Body of pancreas (tissue), 4 donors: ENCODE measurements at places on chromosomes 16 and 17.

GRCh38 chr16:81316176-81316496 is 1.4 kb downstream of the GAN start:
- no peak for DNase-seq
- no peaks in the 10 kb centered on the region for H3K36me3 ChIP-seq
- H3K4me1 ChIP-seq = peaks cover 14% of the 10 kb centered on the region
- no peak overlapping the region for H3K27ac ChIP-seq
- H3K4me3 ChIP-seq = no peak overlapping the region
- H3K27me3 ChIP-seq = no peaks in the 10 kb centered on the region

DNA sequence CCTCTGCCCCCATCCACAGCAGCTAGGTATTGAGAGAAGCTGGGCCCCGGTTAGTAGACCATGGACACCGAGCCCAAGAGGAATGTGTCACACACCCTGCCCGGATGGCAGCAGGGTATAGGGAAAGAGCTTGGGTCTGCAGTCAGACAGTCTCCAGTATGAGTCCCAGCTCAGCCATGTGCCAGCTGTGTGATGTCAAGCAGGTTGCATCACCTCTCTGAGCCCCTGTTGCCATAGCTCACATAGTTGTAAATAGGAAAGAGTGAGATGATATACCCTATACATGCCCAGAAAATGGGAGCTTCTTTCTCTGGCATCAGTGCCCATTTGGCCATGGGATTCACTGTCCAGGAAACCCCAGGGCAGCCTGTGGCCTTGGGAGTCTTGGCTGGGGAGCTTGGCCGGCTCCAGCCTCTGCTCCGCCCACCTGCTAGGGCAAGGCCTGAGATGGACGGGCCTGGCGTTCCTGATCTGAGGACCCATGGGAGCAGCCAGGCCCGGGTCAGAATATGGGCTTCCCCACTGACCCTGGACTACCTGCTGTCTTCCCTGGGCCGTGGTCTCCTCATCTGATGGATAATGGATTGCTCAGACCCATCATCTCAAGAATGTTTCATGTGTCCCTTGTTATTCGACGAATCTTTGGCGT is 13.2 kb downstream of the CD300LG start:
- no peak overlapping the region for H3K4me3 ChIP-seq
- no peak for DNase-seq
- H3K27me3 ChIP-seq = no peaks in the 10 kb centered on the region

DNA sequence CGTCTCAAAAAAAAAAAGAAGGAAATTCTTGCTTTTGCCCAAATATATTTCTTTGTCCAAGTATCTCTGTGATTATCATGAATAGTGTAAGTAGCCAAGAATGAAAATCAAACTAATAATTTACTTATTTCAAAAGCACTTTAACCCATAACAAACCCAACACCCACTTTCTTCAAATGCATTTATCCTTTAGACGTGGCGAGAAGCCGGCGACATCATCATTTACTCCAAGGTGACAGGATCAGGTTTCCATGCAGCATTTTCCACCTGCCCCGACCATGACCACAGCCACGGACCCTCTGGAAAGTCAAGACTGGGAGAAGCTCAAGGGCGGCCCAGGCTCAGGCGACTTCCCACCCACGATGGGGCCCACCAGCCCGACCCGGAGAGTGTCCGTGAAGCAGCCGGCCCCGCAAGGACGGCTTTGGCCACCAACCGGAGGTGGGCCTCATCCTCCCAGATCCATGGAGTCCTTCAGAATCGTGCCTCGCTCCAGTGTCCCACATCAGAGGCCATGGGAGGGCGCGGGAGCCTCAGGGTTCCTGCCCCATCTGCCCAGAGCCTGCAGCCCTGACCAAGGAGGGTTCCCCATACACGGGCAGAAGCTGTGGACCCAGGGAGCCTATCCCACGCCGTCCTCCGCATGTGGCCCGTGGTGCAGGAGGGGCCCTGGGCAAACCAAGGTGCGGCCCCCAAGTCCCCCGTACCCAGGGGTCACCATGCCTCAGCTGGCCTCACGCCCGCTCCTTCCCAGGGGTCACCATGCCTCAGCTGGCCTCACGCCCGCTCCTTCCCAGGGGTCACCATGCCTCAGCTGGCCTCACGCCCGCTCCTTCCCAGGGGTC is 18.7 kb downstream of the UTS2R start:
- peaks cover 16% of the 10 kb centered on the region for H3K4me1 ChIP-seq
- no peak overlapping the region for H3K27ac ChIP-seq
- H3K36me3 ChIP-seq = no peaks in the 10 kb centered on the region
- no peak overlapping the region for H3K4me3 ChIP-seq

DNA sequence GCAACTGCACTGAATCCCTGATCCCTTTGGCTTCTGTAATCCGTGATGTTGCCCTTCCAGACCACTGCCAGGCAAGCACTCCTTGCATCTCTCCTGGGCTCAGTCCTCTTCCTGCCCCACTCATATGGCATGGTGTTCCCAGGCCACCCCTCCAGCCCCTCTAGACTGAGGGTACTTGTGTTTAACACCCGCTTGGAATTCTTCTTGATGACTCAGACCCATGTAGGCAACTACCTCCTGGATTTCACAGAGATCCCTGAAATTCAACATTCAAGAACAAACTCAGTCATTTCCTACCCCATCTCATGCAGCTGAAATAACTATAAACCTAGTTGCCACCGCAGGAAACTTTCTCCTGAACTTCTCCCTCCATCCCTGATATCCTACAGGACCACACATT is 541.9 kb upstream of the CDH11 start:
- no peaks in the 10 kb centered on the region for H3K4me1 ChIP-seq
- H3K4me3 ChIP-seq = no peak overlapping the region
- no peak overlapping the region for H3K27ac ChIP-seq

DNA sequence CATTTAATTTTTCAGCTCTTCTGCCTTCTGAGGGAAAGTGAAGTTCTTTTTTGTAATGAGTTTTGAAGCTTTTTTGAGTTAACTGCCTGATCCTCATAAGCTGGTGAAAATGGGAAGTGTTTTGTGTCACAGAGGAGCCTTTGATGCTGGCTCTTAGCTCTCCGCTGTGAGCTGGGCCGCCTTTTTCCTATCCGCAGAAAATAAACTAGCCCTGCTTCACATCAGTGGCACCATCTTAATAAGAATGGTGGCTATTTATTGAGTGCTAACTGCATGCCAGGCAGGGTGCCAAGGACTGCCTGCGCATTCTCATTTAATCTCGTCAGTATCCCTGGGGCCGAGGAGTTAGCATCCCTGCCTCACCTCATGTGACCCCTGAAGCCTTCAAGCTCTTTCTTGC is 309.0 kb downstream of the CPPED1 start:
- no peaks in the 10 kb centered on the region for H3K27me3 ChIP-seq
- peaks cover 6% of the 10 kb centered on the region for H3K4me1 ChIP-seq
- no peaks in the 10 kb centered on the region for H3K36me3 ChIP-seq
- H3K27ac ChIP-seq = no peak overlapping the region
- DNase-seq = no peak

- H3K27me3 ChIP-seq = no peaks in the 10 kb centered on the region
- no peak overlapping the region for H3K27ac ChIP-seq
- DNase-seq = no peak
- no peaks in the 10 kb centered on the region for H3K4me1 ChIP-seq
These were observed 52.0 kb upstream of the CLEC3A start for GRCh38 chr16:77970371-77970770.

GRCh38 chr16:50709061-50709684 is 15.8 kb downstream of the NOD2 start:
- peak; percentile 33 for DNase-seq
- H3K4me3 ChIP-seq = no peak overlapping the region
- H3K27ac ChIP-seq = no peak overlapping the region
- H3K36me3 ChIP-seq = no peaks in the 10 kb centered on the region
- H3K27me3 ChIP-seq = no peaks in the 10 kb centered on the region
- no peaks in the 10 kb centered on the region for H3K4me1 ChIP-seq
